Dermis lymphatic vessel endothelial cell (primary cell): ENCODE measurements at places on chromosomes 7 and 10. TPM values are rescaled to one million over a fixed set of nuclear protein-coding genes. Genes with fewer than 3 reads are reported as not detected.

The ASB10 gene
- total RNA-seq = not detected in 2 replicates

The INSYN2A gene
- total RNA-seq = under 0.01 TPM in 1 of 2 replicates, not detected in the other

The GSAP gene
- total RNA-seq = 5.8 and 8.6 TPM in 2 replicates

The ZP3 gene
- 1.1 and 2.8 TPM in 2 replicates for total RNA-seq

The PNLIPRP2 gene
- total RNA-seq = not detected in 2 replicates

The DNTT gene
- not detected in 2 replicates for total RNA-seq

The PRKAG2 gene
- total RNA-seq = 15.7 TPM in 2 replicates

The TMEM176B gene
- not detected in 2 replicates for total RNA-seq

The UBE2D1 gene
- 5.6 and 8.4 TPM in 2 replicates for total RNA-seq

The VPS37D gene
- total RNA-seq = 2.5 and 3.5 TPM in 2 replicates

The TRPV6 gene
- not detected in 2 replicates for total RNA-seq

The OR2A1 gene
- under 0.01 TPM in 1 of 2 replicates, not detected in the other for total RNA-seq

The CDC14C gene
- under 0.01 TPM in 1 of 2 replicates, not detected in the other for total RNA-seq

The OIT3 gene
- 0.09 and 0.11 TPM in 2 replicates for total RNA-seq

The CALHM1 gene
- total RNA-seq = not detected in 2 replicates

The HMX3 gene
- not detected in 2 replicates for total RNA-seq

The PARD3 gene
- 38.9 and 44.1 TPM in 2 replicates for total RNA-seq

The GRID2IP gene
- total RNA-seq = under 0.01 and 0.09 TPM in 2 replicates

The BTBD16 gene
- not detected in 2 replicates for total RNA-seq

The ARMC10 gene
- total RNA-seq = 24.7 and 35.6 TPM in 2 replicates

The RNF32 gene
- 0.17 and 0.43 TPM in 2 replicates for total RNA-seq

The FAM24B gene
- 0.76 and 1.0 TPM in 2 replicates for total RNA-seq

The RBM20 gene
- total RNA-seq = 1.1 and 1.6 TPM in 2 replicates

The CYP2E1 gene
- total RNA-seq = 0.26 TPM in 1 of 2 replicates, not detected in the other

The ASAH2 gene
- 0.60 and 0.65 TPM in 2 replicates for total RNA-seq

The FRMD4A gene
- 10.5 and 12.4 TPM in 2 replicates for total RNA-seq

The MYL10 gene
- total RNA-seq = not detected in 2 replicates

The MMP21 gene
- total RNA-seq = 1.1 TPM in 2 replicates

The PLEKHS1 gene
- total RNA-seq = not detected in 2 replicates

The ZDHHC16 gene
- total RNA-seq = 20.7 and 22.6 TPM in 2 replicates

The TMEM72 gene
- total RNA-seq = not detected in 2 replicates

The UNCX gene
- total RNA-seq = not detected in 2 replicates

The ENTPD1 gene
- 1.9 and 4.4 TPM in 2 replicates for total RNA-seq

The SLC13A4 gene
- not detected in 2 replicates for total RNA-seq

The PAX4 gene
- total RNA-seq = not detected in 2 replicates

The ASNS gene
- 2.6 and 2.8 TPM in 2 replicates for total RNA-seq

The PHF14 gene
- total RNA-seq = 23.0 and 40.7 TPM in 2 replicates

The OGDHL gene
- total RNA-seq = 0.22 and 0.34 TPM in 2 replicates

The ADK gene
- total RNA-seq = 8.2 and 10.5 TPM in 2 replicates

The GIMAP4 gene
- total RNA-seq = 250 and 389 TPM in 2 replicates

The ZNF467 gene
- total RNA-seq = 6.1 and 7.2 TPM in 2 replicates

The ZNF33B gene
- total RNA-seq = 17.7 and 29.1 TPM in 2 replicates

The SH2D4B gene
- under 0.01 TPM in 2 replicates for total RNA-seq

The MRLN gene
- not detected in 2 replicates for total RNA-seq

The AOAH gene
- 0.22 and 0.52 TPM in 2 replicates for total RNA-seq

The FAM20C gene
- total RNA-seq = 1.3 and 1.4 TPM in 2 replicates
